ENCODE measurements at places on chromosomes 1 and 21.

GRCh38 chr1:245160288-245160687, 5.5 kb downstream of the KIF26B start:
- no peak for DNase-seq

GRCh38 chr1:244139655-244140054, 88.6 kb downstream of the ZBTB18 start:
- DNase-seq = no peak

- DNase-seq = no peak
Measured at GRCh38 chr21:45033791-45034555, 40.4 kb upstream of the ADARB1 start.

GRCh38 chr1:43590388-43590925, 59.5 kb upstream of the KDM4A start:
- DNase-seq = no peak

GRCh38 chr1:202276081-202276715, 65.5 kb downstream of the UBE2T start:
- no peak for DNase-seq

- DNase-seq = no peak
Measured at GRCh38 chr1:226110249-226111097, 48.0 kb downstream of the H3-3A start.

DNA sequence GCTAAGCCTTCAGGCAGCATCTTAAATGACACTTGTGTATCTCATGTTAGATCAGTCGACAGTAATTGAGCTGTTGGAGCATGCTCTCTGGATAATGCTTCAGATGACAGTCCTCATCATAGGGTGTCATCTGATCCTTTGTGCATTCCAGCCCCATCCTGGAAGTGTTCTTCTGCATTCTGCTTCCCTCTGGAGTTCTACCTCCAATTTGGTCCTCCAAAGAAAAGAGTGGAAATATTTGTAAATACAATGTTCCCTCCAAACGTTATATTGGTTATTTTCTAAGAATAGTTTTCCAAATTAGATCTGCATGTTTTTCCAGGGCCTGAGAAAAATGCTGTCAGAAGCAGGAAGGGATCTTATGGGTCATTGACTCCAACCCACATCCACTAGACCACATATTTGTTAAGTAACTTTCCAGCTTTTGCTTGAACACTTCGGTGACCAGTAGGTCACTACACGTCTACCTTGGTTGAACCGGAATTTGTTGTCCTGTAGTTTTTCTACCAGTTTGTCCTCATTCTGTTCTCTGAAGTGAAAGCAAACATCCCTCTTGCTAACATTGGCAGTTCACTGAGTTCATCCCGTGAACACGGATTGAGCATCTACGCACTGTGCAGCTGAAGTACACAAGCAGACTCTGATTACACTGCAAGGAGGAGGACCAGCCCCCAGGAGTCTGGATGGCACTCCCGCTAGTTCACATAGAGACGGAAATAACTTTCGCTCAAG, 136.0 kb downstream of the TLR5 start:
- DNase-seq = no peak

GRCh38 chr1:167052389-167052788, 37.8 kb downstream of the GPA33 start:
- no peak for DNase-seq

- no peak for DNase-seq
Measured at GRCh38 chr1:26345718-26346117, 8.2 kb downstream of the CRYBG2 start.

DNA sequence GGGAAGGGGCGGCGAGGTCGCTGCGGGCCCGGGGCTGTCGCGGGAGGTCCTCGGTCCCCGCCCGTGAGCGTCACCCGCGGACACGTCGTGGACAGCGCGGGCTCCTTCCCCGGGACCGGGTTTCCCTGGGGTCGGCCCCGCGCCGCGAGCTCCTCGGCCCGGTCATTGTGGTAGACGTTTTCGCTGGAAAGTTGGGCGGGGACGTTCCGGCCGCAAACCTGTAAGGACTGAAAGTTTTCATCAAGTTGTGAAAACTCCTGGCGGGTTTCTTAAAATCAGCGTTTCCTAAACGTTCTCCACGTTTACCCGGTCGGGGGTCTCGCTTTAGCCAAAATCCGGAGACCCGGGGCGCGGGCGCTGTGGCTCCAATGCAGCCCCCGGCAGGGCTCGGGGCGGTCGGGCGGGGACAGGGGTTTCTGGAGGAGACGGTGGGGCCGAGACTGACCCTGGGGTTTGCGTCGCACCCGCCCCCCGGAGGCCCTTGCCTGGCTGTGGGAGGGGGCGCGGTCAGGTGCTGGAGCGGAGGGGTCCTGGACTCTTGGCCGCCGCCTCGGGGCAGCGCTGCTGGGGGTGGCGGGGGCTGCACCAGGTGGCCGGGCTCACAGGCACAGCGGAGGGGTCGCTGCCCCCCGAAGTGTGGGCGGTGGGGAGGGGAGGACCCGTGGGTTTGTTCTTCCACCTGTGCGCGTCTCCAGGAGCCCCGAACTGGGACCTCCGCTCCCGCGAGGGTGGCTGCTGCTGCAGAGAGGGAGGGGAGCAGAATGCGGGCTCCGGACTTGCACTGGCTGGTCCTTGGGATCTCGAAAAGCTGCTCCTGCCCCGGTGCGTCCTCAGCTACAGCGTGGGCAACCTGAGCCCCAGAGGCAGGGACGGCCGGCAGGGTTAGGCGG, 827 bp downstream of the PRKCZ start:
- no peak for DNase-seq

- no peak for DNase-seq
Measured at GRCh38 chr1:7594714-7595295, 176.3 kb upstream of the VAMP3 start.

GRCh38 chr1:87179076-87179810, 149.4 kb upstream of the LMO4 start:
- no peak for DNase-seq

GRCh38 chr21:17889171-17889570, 70.0 kb upstream of the C21orf91 start:
- DNase-seq = no peak

DNA sequence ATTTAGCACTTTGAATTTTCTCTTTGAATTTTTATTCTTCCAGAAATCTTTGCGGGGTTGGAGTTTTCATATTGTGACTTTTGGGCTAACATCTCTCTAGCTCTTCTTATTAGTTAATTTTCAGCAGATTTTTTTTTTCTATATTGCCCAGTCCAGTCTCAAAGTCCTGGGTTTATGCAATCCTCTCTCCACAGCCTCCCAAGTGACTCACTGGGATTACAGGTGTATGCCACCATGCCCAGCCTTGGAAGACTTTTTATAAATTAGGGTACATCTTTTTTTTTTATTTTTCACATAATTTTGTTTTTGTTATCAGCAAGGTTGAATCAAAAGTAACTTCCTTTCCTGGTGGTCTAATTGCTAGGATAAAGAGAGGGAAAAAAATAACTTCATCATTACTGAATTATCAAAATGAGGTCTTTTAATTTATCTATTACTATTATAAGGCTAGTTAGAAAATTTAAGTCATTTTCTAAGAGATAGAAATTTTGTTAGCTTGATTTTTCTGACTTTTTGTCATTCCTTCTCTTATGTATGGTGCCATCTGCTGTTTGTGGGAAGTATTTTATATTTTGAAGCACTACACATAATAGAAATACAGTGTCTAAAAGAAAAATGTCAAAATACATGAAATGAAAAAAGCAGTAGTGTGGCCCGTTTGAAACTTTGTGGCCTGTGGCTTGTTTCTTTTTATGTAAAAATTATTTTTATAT, 273.4 kb upstream of the CACYBP start:
- no peak for DNase-seq

GRCh38 chr1:39410915-39411436, 80.5 kb upstream of the BMP8A start:
- DNase-seq = peak; percentile 53

GRCh38 chr1:31310198-31310597, 13.4 kb downstream of the ZCCHC17 start:
- DNase-seq = no peak

DNA sequence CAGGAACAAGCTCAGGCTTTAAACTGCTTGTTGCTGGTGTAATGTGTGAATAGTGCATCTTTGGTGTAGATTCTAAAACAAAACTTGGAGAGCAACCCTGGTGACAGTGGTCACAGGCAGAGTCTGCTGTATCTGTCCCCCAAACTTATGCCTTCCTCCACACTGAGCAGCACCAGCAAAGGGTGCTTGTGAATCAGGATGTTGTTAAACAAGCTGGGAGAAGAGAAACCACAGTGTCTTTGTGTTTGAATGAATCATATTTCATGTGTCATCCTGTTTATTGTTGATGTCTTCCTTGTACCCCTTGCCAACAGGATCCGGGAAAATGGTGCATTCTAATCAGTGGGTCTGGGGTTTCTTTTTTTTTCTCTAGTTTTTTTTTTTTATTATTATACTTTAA, 91.9 kb upstream of the COG2 start:
- no peak for DNase-seq

DNA sequence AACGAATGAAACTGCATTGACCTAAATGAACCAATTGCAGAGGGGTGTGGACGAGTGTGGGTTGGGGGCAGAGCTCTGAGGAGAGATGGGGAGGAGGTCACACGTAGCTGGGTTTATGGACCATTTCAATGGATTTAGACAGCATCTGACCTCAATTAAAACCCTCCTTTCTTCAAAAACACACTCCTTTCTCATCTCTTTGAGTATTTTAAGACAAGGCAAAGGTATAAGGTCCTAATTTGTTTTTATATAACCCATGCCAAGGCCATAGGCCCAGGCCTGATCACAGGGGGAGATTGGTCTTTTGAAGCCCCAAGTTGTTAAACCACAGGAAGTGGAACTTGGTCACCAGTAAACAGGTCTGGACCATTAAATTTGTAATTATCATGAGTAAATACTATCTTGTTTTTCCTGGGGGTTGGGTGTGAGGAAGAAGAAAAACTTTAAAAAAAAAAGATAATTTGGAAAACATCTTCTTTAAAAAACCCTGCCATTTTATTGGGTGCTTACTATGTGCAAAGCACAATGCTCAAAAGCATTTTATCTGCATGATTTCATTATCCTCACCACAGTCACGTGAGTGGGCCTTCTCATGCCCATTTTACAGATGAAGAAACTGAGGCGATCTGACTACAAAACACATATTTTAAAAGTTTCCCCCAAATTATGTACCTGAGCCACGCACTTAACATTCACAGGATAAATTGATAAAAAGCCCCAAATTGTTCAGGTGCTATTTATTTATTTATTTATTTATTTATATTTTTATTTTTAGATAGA, 8.9 kb upstream of the INAVA start:
- DNase-seq = no peak

DNA sequence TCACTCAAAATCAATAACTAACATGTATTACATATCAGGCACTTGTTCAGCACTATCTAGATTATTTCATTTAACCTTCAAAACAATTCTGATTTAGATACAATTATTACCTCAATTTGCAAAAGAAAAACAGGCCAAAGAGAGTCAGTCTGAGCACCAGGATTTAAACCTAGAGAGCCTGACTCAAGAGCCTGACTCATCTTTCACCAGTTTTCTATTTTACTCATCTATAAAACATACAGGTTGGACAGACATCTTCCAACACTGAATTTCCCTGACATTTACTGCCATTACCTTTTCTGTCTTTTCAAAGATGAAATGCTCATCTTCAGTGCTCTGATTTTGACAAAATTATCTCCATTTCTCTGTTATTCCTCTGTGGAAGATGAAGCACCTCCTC, 116.5 kb downstream of the MRPL39 start:
- no peak for DNase-seq

GRCh38 chr1:43550598-43551246, 20.0 kb downstream of the PTPRF start:
- no peak for DNase-seq

DNA sequence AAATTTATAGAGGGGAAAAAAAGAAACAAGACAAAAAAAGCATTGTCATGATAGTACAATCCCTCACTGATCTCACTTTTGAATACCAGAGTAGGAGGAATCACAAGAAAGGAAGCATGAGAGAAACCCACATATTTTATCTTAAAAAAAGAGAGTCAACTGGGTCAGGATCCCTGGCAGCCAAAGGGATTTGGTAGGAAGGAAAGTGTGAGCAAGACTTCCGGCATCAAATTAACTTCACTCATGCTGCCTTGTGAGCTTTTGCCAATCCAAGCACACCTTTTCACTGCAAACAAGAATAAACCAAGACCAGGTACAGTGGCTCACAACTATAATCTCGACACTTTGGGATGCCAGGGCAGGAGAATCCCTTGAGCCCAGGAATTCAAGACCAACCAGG, 53.1 kb downstream of the SLC9C2 start:
- no peak for DNase-seq

- DNase-seq = no peak
Measured at GRCh38 chr1:238672262-238672661, 714.1 kb upstream of the CHRM3 start.

DNA sequence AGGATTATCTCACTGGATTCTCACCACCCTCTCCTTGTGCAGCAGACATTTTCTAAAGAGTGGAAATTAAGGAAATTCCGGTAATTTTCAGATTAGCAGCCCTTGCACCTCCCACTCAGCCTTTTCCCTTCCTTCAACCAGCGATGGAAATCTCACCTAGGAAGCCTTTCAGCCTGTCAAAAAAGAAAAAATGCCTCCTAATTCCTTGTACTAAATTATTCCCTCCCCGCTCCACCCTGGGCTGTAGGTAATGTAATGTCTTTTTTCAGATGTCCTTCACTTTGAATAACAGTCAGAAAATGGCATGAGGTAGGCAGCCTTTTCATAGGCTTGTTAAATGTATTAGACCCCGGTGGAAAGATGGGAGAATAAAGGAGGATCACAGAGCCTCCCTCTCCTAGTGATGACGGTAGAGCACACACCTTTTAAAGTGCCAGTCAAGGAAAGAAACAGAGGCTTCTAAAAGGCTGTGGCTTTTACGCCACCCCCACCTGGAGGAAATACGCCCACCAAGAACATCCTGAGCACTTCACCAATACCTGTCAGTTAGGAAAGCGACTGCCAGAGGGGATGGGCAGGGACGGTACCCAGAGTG, 62.8 kb upstream of the NEK2 start:
- DNase-seq = no peak

DNA sequence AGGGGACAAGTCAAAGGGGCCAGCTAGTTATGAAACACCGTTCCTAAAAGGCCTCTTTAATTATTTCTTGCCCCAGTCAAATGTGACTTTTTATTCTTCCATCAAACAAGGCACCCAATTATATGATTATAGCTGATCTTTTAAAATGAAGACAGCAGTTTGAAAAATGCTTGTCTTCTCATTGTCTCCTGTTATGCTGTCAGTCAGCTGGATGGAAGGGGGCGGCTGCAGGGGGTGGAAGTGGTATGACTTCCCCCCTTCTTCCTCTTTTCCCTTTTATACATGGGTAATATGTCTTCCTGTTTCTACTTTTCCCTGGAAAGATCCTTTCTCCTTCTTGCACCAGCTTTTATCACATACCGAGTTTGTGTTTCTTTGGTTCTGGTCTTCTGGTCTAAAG, 25.8 kb upstream of the KCNA10 start:
- no peak for DNase-seq

DNA sequence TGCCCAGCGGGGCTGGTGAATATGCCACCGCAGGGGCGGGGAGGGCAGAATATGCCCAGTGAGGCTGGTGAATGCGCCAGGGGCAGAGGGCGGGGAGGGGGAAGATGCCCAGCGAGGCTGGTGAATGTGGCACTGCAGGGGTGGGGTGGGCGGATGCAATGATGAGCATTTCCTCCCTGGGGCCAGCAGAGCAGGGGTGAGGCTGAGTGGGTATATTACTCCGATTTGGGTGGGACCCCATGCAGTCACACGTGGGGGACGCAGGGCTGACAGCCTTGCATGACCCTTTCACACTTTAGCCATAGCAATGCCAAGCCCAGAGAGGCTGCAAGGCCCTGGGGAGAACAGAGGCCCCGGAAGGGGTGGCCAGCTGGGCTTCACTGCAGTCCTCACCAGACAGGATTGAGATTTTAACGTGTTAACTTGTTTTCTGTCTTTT, 9.3 kb upstream of the SLX9 start:
- DNase-seq = peak; percentile 68

GRCh38 chr1:231214918-231215680, 25.9 kb upstream of the GNPAT start:
- no peak for DNase-seq
